ENCODE measurements at places on chromosomes 4 and X.

- no peak for DNase-seq
These were observed 61.7 kb downstream of the SLIT2 start for GRCh38 chr4:20313237-20314030.

GRCh38 chr4:6724421-6725111, 8.6 kb downstream of the BLOC1S4 start:
- DNase-seq = no peak

DNA sequence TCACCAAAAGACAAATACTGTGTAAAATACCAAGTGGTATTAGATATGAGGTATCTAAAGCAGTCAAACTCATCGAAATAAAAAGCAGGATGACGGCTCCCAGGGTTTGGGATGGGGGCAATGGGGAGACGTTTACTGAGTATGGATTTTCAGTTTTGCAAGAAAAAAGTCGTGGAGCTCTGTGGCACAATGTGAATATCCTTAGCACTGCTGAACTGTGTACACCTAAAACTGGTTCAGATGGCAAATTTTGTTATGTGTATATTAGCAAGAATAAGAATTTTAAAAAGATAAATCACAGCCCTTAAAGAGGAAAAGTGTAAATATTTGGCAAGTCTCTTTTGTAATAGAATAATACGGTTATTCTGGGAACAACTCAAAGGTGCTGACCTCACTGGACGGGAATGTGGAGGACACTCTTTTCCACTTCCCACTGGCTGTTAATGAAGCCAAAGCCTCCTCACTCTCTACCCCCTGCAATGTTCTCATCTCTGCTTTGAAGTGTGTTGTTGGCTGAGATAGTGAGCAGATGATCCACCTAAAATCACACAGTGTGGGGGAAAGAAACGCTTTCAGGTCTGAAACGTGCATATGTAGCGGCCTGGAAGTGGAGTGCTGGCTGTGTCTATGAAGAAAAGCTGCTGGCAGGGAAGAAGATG, 49.2 kb downstream of the SEL1L3 start:
- no peak for DNase-seq

DNA sequence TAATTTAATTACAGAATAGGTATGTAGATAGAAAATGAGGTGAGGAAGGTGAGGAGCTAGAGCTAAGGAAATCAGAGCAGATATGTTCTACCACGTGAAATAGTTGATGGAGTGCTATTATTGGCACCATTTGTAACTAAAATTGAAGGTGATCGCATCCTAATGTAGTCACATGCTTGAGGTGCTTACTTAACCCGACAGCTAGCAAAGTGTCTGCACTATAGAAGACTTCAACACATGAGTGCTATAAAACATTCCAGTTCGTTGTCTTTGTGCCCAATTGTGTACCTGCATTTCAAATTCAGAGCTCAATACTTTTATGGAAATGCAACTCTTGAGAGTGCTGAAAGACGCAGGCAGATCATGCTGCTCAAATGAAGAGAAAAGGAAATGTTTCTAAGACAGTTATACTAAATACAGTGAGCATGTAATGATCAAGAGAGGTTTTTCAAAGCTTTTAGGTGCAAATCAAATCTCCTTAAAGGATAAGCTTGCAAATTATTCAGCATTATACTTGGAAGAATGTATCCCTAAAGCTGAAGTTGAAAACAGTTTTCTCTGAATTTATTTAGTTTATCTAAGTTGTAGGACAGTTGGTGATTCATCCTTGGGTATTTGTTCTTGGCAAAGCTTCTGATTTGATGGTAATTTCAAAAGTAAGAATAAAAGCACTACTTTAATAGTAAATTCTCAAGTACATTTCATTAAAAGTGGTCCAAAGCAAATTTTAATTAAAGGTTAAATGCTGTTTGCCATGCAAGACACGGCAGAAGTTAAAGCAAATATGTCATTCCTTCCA, 223.9 kb upstream of the EPHA5 start:
- DNase-seq = no peak

DNA sequence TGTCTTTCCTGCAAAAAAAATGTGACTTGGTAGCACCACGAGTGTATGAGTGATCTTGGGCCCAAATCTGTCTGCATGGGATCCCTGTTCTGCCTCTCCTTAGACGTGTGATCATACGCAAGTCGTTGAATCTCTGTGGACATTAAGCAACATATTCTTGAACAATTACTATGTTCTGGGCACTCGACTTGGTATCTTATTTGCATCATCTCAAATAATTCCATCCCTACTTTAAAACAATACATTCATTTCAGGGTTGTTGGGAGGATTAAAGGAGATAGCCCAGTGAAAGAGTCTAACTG, 145.4 kb upstream of the CPEB2 start:
- DNase-seq = no peak

GRCh38 chr4:83516042-83516772, 19.7 kb upstream of the GPAT3 start:
- no peak for DNase-seq

DNA sequence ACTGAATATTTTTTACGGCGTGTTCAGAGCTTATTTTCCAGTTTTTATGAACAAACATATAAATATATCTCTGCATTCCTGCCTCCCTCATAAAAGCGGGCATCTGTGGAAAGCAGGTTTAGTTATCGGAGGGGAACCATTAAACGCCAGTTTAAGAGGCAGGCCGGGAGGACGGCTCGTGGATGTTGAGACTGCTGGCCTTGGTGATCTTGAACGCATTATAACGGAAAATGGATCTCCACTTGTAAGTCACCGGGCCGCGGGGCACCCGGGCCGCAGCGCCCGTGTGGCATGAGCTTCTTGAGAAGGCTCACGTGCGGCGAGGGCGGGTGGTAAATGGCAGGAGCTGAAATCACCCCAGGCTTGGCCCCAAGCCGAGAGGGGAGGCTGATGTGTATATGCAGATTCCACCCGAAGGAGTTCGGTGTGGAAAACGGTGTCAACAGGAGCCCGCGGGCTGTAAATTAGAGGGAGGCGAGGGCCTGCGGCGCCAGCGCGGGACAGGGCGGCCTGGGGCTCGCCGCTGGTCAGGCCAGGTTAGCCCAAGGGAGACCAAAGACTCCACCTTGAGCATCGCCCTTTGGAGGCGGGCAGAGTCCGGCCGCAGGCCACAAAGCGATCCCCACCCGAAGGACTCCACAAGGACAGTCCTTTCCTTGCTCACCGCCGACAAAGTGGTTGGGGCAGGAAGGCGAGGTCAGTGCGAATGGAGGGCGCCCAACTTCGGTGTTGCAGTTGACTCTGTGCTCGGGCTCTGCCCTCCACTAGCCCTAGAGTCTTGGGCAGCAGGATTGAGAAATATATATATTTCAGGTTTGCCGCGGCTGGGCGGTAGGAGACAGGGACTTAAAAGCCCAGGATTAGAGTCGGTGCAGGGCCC, 1.3 kb upstream of the HAND2 start:
- DNase-seq = no peak

- no peak for DNase-seq
These were observed 354.1 kb downstream of the CAMK2D start for GRCh38 chr4:113407409-113407808.

DNA sequence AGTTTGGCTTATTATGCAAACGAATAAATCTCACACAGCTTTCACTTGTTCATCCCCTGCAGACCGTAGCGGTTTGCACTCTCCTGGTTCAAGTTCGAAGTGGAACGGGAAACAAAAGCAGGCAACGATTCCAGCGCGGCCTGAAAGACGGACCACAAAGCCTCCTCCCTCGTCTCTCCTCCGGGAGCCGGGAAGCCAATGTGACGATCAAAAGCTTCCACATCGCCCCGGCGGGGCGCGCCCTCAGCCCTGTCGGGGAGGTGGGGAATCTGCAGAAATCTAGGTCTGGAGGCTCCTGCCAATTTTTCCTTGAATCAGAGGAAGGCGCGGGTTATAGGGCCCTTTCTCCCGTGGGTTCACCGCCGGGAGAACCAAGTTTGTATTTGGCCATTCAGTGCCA, 16.9 kb upstream of the ZIC3 start:
- DNase-seq = no peak

DNA sequence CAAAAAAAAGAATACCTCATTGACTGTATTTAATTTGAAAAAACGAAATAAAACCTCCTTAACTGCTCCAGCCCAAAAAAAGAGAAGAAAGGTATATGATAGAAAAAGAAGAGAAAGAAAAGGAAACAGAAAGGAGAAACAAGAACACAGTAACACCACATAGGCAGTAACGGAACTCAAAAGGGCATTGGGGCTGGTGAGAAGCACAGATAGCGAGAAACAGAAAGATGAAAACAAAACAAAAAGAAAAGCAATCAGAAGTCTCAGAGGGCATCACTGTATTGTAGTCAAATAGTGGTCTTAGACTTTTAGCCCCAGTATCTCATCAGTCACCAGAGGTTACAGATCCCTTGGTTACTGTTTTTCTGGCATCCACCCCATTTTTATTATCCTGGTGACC, 88.6 kb downstream of the NFKB1 start:
- DNase-seq = no peak

DNA sequence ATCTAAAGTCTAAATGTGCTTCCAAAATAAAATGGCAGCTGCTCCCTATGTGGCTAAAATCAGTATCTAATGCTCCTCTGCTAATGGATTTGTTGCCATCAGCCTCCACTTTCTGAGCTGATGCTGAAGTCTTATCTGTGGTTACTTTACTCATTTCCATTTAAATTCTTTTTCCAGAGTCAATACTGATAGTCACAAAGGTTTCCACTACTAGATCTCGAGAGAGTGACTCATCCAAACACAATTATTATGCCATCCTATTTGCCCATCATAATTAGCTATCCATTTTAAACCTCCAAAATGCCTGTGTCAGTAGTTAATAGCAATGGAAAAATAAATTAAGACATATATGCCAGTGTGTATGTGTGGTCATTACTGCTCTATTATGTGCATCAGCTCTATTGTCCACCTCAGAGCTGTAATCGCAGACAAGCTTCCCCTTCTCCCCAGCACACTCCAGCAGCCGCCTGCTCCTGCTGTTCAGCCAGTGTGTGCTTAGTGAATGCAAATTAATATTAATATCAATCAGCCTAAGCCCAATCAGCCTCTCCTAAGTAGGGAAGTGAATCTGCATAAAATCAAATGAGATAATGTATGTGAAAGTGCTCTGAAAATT, 199.8 kb upstream of the ZIC3 start:
- no peak for DNase-seq

GRCh38 chr4:159722918-159723317, 620.0 kb downstream of the RAPGEF2 start:
- DNase-seq = no peak

DNA sequence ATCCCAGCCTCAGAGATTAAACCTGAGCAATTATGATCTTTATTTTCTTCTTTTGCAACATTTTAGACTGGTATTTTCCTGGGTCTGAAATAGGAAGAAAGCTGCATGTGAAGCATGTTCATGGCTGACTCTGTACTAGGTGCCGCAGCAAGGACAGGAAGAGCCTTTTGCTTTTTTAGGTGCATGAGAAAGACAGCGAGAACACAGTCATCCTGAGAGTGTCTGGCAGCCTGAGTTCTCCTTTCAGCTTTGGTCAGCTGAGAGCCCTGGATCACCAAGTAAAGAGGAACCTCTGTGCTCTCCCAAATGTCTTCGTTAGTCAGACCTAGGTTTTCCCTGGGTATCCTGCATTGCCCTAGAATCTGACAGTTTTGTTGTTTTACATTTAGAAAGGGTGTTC, 29.8 kb downstream of the FAM149A start:
- no peak for DNase-seq

DNA sequence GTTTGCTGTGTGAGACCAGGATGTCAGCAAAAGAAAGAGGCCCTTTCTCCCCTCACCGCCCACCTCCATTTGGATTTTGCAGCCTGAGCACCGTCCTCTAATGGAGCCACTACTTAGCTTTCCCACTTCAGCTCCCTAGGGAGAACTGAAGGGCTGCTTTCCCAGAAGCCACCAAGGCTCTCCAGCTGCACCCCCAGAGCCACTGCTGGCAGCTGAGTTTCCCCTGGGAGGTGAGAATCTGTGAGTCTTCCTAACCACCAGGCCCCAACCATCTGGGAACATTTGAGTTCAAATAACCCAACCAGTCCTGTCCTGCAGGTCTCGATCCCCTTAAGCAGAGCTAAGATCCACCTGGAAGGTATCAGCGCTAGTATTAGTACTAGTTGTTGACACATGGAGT, 173.1 kb upstream of the USP9X start:
- DNase-seq = no peak

GRCh38 chrX:115639334-115639880, 78.4 kb downstream of the PLS3 start:
- no peak for DNase-seq

- DNase-seq = no peak
These were observed 1.0 kb upstream of the PDGFRA start for GRCh38 chr4:54228056-54228527.

DNA sequence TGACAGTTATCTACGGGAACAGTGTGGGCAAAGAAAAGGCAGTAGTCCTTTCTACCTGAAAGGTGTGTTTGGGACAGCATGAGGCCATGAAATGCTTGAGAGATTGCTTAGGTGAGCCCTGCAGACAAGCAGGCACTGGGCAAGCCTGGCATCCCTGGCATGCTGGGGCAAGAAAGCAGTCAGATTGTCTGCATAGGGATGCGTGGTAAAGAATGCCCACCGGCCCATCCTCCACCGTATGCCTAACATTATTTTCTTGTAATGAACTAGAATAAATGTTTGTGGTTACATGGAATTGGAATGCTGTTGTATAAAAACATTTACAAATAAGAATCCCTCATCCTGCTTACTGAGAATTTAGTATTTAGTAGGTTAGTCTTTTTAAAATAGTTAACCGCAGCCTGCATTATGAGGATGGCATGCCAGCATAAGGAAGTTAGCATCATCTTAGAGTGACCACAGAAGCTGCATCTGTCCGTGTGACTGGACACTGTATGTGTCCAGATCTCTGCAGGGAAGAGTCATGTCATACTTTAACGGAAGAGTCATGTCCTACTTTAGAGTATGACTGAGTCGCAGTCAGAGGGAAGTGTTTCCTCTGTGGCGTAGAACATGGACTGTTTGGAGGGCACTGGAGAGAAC, 18.9 kb downstream of the ZBTB49 start:
- no peak for DNase-seq
